NCI-H146 (cell line): ENCODE measurements at places on chromosomes 5 and 9.

DNA sequence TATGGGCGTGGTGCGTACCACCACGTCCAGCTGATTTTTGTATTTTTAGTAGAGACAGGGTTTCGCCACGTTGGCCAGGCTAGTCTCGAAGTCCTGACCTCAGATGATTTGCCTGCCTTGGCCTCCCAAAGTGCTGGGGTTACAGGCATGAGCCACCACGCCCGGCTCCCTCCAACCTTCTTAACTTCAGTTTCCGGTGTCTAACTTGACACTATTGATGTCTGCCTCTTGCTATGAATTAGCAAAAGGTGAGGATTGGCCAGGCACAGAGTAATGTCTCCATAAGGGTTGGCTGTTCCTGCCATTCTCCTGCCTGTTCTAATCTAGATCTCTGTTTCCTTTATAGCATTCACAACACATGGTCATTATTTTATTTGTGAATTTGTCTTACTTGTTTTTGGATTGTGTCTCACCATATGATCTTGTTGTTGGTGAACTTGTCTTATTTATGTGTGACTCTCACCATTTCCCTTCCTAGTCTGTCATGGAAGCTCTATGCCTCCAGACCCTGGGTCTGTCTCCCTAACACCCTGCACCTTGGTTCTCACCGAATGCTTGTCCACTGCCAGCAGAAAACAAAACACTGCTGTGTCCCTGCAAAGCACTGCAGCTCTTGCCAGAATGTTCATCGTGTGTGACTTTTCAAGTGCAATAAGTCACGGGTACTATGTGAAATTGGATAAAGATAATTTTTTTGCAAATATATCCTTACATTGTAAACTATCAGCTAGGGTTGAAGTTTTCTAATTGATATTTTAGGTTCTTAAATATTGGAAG is 26.0 kb downstream of the BASP1 start:
- DNase-seq: no peak

GRCh38 chr9:135174981-135175380 is 87.5 kb downstream of the OLFM1 start:
- DNase-seq: no peak

- no peak for DNase-seq
These were observed 314.7 kb downstream of the ENC1 start for GRCh38 chr5:74325866-74326265.

DNA sequence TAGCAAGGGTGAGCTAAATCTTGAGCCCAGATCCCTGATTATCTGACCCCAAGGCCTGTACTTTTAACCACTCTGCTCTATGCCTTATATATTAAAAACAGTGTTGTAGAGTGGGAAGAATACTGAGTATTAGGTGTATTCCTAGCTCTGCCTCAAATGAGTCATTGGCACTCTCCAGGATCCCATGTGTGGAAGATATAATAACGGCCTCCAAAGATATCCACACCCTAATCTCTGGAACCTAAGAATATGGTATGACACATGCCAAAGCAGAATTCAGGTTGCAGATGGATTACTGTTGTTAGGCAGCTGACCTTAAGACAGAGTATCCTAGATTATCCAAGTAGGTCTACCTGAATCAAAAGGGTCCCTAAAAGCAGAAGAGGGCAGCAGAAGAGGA is 110.8 kb downstream of the ADRB2 start:
- no peak for DNase-seq

DNA sequence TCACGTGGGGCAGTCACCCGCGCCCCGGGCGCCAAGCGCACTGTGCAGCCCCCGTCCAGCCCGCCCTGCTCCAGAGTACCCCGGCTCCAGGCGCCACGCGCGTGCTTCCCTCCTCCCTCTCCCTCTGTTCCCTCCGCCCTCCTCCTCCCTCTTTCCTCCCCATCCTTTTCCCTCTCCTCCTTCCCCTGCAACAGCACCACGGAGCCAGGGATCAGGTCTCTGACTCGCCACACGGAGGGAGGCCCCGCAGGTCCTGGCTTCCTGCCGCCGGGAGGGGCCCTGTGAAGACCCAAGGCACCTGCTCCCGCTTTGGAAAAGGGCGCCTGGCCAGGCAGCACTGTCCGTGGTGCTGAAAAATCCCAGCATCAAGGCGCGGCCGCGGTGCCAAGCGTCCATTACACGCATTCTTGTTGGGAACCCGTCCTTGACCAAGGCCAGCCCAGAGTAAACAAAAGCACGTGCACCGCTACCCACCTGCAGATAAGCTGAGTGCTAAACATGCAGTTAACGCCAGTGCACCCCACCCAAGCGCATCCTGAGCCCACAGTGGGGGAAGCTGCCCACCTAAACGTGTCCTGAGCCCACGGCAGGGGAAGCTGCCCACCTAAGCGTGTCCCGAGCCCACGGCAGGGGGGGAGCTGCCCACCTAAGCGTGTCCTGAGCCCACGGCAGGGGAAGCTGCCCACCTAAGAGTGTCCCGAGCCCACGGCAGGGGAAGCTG is 21.7 kb downstream of the SLC6A18 start:
- DNase-seq: peak; percentile 79

DNA sequence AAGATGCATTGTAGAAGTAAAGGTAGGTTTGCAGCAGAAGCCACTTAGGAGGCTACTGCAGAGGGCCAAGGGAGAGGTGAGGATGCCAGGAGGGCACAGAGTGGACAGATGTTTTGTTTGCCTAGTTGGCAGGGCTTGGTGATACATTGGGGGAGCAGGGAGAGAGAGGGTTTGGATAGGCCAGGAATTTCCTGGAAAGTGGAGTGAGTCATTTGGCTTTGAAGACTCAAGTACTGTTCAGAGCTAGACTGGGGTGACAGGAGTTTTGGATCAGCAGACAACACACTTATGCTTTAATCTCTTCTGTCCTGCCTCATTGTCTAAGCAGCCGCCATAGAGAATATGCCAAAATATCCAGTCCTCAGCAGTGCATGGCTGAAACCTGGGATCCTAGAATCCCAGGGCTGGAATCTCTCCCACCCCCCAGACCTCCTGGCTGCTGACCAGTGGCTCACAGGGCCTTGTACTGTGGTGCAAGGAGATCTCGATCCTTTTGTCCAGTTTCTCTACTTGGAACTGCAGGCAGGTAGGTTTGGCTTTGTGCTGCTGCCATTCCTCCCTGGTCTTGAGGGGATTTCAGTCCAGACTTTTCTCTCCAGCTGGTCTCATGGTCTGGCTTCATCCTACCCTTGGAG is 11.0 kb downstream of the TMEM268 start:
- no peak for DNase-seq

- no peak for DNase-seq
These were observed 379.5 kb downstream of the SH3GL2 start for GRCh38 chr9:17958363-17958762.

GRCh38 chr5:126186210-126186609 is 237.0 kb upstream of the GRAMD2B start:
- DNase-seq: no peak

DNA sequence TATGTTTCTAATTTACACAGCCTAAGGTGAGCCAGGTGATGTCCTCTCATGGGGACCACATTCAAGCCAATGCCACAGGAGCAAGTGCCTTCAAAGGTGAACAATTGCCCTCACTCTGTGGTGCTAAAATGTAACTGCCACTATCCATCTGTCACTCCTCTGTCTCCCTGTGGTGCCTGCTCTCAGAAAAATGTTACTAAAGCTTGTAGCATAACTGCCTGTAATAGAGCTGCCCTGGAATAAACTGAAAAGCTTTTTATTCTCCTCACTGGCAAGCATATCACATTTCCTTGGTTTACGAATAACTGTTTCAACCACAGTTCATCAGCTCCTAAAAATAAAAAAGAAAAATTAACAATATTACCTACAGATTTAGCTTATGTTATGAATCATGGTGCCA is 142.4 kb downstream of the ST8SIA4 start:
- no peak for DNase-seq

- peak; percentile 28 for DNase-seq
These were observed 21.6 kb upstream of the TCF7 start for GRCh38 chr5:134092875-134093274.

DNA sequence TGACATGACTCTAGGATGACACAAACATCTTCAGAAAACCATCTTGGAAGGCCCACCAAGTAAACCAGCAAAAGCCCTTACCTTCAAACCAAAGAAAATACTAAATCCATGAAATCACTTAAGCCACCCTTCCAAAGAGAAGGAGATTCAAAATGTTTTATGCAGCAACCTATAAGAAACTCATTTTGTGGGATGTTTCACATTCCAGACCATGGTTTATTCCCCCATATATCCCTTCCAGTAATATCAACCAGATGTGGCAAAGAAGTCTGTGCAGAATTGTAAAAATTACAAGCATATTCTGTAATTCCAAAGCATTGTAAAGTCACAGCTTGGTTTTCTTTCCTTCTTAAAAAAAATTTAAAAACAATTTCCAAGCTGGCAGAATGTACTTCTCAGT is 117.4 kb downstream of the SLIT3 start:
- DNase-seq: no peak

DNA sequence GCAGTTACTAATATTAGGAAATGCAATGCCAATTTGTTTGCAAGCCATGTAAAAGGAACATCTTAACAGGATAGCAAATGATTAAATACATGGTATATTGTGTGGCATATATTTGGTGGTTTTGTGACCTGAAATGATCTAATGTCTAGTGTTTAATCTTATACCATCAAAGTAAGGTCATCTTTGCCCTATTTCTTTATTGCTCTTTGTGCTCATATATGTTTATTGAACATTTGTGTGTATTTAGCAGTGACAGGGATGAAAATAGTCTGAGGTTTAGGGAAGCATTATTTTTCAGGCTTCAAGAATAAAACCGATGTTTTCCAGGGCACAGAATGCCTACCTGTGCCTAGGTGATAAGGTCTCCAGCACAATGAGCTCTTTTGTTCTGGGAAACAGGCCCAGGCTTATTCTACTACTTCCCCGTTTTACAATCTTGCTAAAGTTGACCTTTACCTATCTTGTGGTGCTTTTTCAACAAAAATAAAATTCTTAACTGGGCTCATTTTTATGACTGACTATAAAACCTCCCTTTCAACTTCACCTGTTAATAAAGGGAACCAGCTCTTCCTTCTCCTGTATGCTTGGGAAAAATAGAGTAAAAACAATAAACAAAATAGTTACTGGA is 105.6 kb upstream of the ANKH start:
- DNase-seq: no peak

- no peak for DNase-seq
These were observed 5.5 kb downstream of the TTLL11 start for GRCh38 chr9:122087406-122088200.

DNA sequence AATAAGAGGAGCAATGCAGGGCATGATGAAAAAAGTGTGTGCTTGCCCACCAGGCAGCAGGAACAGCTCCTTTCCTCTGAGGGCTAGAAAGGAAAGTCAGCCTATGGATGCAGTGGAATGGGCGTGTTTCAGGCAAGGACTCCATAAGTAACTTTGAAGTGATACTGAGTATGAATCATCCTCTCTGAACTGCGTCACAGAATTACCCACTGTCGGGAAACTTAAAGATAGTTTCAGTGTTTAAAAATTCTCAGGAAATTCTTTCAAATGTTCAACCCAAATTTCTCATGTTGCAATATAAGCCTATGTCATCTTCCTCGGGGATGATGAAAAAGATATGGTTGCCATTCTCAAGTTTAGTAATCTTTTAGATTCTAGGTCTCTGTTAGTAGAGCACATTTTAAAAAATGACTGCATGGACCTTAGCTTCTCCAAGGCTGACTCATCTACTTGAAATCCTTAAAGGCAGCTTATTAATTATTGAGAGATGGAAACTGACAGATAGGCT is 27.7 kb downstream of the PTCD2 start:
- DNase-seq: no peak

DNA sequence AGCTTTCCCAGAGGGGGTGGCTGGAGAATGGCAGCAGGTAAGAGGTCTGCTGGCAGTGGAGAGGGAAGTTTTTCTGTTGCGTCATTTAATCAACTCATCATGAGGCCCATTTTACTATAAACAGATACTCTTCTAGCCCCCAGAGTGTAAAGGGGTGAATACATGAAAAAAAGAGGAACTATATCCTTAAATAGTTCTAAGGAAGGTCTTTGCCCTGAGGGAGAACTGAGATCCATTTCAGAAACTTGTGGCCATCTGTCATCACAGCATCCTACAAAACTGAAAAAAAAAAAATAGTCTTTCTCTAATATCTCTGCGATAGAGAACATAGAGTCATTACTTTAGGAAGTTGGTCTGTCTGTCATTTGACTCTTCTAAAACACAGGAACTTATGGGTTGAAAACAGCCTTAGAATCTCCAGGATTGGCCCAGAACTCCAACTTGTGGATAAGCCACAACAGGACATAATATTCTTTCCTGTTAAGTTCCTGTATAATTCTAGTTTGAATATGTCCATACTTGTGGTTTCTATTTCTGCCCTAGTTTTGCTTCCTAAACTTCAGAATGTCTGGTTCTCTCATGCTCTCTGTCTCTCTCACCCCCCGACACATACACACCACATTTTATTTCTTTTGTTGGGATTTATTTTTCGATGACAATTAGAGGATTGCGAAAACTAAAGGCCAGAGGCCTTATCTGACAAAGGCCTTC is 238.5 kb upstream of the PIK3R1 start:
- DNase-seq: no peak

DNA sequence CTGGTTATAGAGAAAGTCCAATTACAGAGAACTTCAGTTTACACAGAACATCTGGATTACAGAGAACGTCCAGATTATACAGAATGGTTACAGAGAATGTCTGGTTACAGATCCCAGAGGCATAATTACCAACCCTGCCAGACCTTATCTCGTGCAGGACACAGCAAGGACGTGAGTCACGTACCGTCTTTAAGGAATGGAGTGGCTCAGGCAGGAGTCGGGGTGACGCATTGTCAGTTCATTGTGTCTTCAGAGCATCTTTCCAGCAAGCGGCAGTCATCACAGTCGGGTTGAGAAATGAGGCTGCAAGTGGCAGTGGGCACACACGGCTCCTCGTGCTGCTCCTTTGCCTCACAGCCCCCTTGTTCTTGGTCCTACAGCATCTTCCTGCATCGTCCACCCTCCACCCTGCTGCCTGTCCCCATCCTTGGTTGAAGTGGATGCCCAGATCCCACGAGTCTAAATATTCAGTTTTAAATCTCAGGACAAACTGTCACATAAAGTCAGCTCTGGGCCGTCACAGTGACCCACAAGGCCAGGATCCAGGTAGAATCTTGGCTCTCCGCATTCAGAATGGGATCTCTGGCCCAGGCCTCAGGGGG is 30.0 kb upstream of the SLC6A19 start:
- no peak for DNase-seq

DNA sequence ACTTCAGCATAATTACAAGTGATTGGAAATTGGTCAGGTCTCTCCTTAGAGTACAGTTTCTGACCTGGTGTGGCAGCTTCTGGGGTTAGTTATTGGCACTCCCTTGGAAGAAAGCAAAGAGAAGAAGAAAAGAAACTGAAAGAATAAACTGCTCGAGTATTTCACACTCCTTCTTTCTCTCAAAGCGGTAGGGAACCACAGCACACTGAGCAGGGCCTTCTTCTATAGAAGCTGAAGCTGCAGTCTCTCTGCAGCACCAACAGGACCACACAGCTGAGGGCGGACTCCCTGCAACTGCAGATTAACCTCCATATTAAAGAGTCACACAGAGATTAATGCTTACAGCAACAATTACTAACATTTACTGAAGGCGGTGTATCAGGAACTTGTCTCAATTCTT is 152.0 kb downstream of the TRPM6 start:
- no peak for DNase-seq

DNA sequence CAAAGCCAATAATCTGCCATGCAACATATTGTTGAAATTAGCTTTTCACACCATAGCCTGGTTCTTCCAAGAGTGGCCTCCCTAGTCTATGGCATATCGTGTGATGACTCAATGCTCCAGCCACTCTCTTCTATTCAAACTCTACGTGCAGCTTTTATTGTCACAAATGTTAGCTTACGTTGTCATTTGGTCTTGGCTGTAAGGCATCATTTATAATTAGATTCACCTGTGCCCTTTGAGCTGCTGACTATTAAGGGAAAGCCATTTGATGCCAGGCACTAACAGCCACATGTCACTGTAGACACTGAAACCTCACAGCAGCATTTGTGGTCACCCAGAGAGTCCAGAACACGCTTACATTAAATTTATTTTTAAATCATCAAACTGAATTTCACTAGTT is 66.8 kb downstream of the APBA1 start:
- peak; percentile 36 for DNase-seq
